ENCODE measurements at places on chromosomes 11 and 22. TPM values are rescaled to one million over a fixed set of nuclear protein-coding genes. Genes with fewer than 3 reads are reported as not detected.

Gene KRTAP5-10
- 0.30 TPM for polyA plus RNA-seq

Gene GAS2L1
- polyA plus RNA-seq: 3.9 TPM

- no peaks in the 10 kb centered on the region for H3K27me3 ChIP-seq
- H3K27ac ChIP-seq: no peak overlapping the region
- no peak overlapping the region for H3K4me3 ChIP-seq
- H3K36me3 ChIP-seq: no peaks in the 10 kb centered on the region
Observed at GRCh38 chr11:132349811-132350733, 979.7 kb downstream of the NTM start.

Gene F2
- polyA plus RNA-seq: not detected

- DNase-seq: no peak
- H3K27ac ChIP-seq: no peak overlapping the region
- H3K4me3 ChIP-seq: no peak overlapping the region
- no peaks in the 10 kb centered on the region for H3K27me3 ChIP-seq
Observed at GRCh38 chr11:92897487-92897886, 72.0 kb upstream of the MTNR1B start.

Gene SLC17A6
- not detected for polyA plus RNA-seq

- DNase-seq: peak; percentile 82
- H3K27me3 ChIP-seq: no peaks in the 10 kb centered on the region
- peaks cover 5% of the 10 kb centered on the region for H3K4me1 ChIP-seq
- H3K4me3 ChIP-seq: no peak overlapping the region
- peak overlapping the region; percentile 37 for H3K27ac ChIP-seq
Observed at GRCh38 chr11:19827399-19828135, 114.9 kb downstream of the NAV2 start.

Gene LMNTD2
- 18.6 TPM for polyA plus RNA-seq

DNA sequence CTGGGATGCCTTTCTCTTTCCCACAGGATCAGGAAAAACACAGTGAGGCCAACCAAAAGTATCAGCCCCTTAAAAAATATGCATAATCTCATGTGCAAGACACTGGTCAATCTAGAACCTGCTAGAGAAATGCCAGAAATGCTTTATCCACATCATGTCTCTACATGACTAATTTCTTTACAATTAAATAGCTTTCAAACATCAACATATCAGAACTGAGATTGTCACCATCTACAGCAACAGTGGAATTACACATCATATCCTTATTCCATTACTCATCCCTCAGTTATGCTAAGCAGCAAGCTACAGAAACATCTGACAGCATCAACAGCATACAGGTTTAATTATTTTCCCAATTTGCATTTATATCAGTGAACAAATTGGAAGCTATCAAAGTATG lies 78.8 kb downstream of the DDIAS start:
- no peak overlapping the region for H3K4me3 ChIP-seq
- peaks cover 4% of the 10 kb centered on the region for H3K36me3 ChIP-seq
- no peaks in the 10 kb centered on the region for H3K27me3 ChIP-seq
- no peak overlapping the region for H3K27ac ChIP-seq

- no peaks in the 10 kb centered on the region for H3K4me1 ChIP-seq
- peak overlapping the region; percentile 65 for H3K27ac ChIP-seq
- no peak overlapping the region for H3K4me3 ChIP-seq
- no peaks in the 10 kb centered on the region for H3K27me3 ChIP-seq
- H3K36me3 ChIP-seq: no peaks in the 10 kb centered on the region
- peak; percentile 60 for DNase-seq
Observed at GRCh38 chr11:43992834-43993637, 50.6 kb downstream of the C11orf96 start.

Gene KCNJ11
- polyA plus RNA-seq: 3.7 TPM

Gene MRGPRE
- polyA plus RNA-seq: not detected

DNA sequence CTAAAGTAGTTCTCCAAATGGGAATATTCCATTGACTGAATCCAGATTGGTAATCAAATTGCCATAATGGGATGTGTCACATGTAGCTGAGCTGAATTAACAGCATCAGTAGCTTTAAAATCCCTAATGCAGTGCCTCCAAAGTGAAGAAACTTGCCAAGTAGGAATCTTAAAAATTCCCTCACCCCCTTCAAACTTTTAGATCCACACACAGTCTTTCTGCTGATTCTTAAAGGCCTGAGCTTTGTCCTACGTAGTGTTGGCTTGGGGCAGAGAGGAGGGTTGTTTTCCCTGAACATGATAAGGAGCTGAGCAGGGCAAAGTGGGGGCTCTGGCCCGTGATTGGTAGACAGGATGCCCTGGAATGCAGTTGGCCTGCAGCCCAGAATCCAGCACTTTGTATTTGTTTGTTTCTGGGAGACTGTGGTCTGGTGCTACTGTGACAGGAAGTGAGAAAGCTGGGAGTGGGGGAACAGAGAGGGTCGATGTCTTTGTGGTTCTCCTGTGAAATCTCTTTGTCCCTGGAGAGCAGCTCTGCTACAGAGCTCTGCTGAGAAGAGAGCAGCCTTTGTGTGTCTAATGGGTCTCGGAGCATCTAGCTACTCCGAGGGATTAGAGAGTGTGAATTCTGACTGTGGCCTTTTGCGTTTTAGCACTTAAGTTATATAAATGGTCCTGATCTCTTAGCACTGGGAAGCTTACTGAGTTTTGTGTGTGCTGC lies 16.9 kb downstream of the CTNND1 start:
- H3K27me3 ChIP-seq: no peaks in the 10 kb centered on the region
- H3K27ac ChIP-seq: peak overlapping the region; percentile 98
- no peak overlapping the region for H3K4me3 ChIP-seq
- peak; percentile 95 for DNase-seq
- peaks cover 79% of the 10 kb centered on the region for H3K4me1 ChIP-seq
- no peaks in the 10 kb centered on the region for H3K36me3 ChIP-seq

GRCh38 chr22:26394777-26395176 lies 34.3 kb upstream of the ASPHD2 start:
- no peaks in the 10 kb centered on the region for H3K36me3 ChIP-seq
- H3K27ac ChIP-seq: no peak overlapping the region
- no peak for DNase-seq
- H3K4me1 ChIP-seq: no peaks in the 10 kb centered on the region
- no peak overlapping the region for H3K4me3 ChIP-seq

Gene SLC22A9
- not detected for polyA plus RNA-seq

Gene PYGM
- polyA plus RNA-seq: 1.0 TPM

Gene PNPLA3
- not detected for polyA plus RNA-seq

DNA sequence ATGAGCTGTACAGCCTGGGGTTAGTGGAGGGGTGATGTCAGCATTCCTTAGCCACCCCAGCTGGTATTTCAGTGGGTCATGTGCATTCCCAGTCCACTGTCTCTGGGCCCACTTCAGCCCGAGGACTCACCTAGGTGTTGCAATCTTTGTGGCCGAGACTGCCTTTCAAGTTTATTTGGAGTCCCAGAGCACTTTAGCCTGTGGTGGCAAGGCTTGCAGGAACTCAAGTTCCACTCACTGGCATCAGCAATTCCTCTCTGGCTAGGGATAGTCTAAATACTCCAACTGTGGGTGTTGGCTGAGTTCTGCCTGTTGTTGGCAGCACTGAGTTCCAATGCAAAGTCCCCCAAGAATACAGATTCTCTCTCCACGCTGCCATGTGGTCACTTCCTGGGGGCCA lies 191.6 kb upstream of the PGR start:
- no peak overlapping the region for H3K4me3 ChIP-seq
- no peak overlapping the region for H3K27ac ChIP-seq
- DNase-seq: no peak

DNA sequence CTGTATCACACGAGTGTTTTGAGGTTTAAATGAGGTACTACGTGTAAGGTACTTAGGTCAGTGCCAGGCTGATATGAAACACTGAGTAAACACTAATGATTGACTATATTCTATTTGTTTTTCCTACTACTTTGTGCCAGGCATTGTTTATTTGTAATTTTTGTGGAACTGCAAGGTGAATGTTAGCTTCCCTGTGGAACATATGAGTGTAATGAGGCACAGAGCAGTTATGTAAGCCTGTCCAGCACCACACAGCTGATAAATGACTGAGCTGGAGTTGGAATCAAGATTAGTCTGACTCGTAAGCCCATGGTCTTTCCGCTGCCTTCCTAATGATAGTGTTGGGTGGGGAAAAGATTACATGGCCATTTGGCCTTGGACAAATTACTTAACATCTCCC lies 5.9 kb downstream of the SLC37A2 start:
- peaks cover 2% of the 10 kb centered on the region for H3K27me3 ChIP-seq
- DNase-seq: peak; percentile 59
- no peaks in the 10 kb centered on the region for H3K36me3 ChIP-seq

DNA sequence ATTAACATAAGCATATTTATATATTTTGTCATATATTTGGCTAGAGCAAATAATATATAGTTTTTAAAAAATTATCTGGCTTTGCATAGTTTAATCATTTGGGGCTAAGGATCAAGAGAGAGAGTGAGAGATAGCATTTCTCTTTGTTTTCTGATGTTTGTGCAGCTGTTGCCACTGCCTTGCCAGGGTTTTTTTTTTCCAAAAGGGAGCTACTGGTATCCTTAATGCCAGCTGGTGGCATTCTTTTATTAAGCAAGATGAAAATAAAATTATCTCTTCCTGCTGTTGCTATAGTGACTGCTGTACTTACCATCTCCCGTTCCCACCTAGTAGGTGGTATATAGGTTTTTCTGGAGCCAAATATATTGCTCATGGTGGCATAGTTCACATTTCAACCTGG lies 793.3 kb upstream of the ARHGAP42 start:
- no peaks in the 10 kb centered on the region for H3K4me1 ChIP-seq
- no peak for DNase-seq
- no peaks in the 10 kb centered on the region for H3K36me3 ChIP-seq
- H3K27ac ChIP-seq: no peak overlapping the region

Gene MRGPRF
- polyA plus RNA-seq: 3.0 TPM

GRCh38 chr11:134905928-134906327 lies 493.9 kb upstream of the B3GAT1 start:
- H3K4me1 ChIP-seq: no peaks in the 10 kb centered on the region
- no peak for DNase-seq
- no peaks in the 10 kb centered on the region for H3K36me3 ChIP-seq
- no peaks in the 10 kb centered on the region for H3K27me3 ChIP-seq
- H3K4me3 ChIP-seq: no peak overlapping the region

DNA sequence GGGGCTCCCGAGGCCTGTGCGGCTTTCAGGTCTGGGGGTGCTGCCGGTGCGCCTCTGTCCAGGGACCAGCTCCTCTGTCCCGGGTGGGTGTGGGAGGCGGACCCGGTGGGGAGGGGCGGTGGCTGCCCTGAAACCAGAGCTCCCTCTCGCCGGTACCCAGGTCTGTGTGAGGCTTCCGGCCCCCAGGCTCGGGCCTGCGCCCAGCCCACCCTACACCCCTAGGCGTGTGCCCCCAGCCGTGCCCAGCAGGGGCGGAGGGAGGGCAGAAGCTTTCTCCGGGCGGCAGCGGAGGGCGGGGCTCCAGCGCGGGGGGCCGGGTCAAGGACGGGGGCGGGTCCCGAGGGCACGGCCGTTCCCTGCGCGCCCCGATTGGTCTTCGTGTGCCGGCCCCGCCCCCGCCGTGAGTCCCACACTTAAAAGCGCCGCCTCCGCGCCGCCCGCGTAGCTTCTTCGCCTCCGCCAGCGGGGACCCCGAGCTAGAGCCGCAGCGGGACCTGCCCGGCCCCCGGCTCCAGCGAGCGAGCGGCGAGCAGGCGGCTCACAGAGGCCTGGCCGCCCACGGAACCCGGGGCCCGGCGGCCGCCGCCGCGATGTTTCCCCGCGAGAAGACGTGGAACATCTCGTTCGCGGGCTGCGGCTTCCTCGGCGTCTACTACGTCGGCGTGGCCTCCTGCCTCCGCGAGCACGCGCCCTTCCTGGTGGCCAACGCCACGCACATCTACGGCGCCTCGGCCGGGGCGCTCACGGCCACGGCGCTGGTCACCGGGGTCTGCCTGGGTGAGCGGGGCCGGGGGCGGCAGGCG lies 616 bp downstream of the PNPLA2 start:
- DNase-seq: peak; percentile 95
- peaks cover 8% of the 10 kb centered on the region for H3K36me3 ChIP-seq
- peak overlapping the region; percentile 77 for H3K4me3 ChIP-seq
- peak overlapping the region; percentile 98 for H3K27ac ChIP-seq

GRCh38 chr11:123206791-123207434 lies 11.9 kb upstream of the CLMP start:
- DNase-seq: no peak
- H3K4me1 ChIP-seq: no peaks in the 10 kb centered on the region
- no peaks in the 10 kb centered on the region for H3K36me3 ChIP-seq

DNA sequence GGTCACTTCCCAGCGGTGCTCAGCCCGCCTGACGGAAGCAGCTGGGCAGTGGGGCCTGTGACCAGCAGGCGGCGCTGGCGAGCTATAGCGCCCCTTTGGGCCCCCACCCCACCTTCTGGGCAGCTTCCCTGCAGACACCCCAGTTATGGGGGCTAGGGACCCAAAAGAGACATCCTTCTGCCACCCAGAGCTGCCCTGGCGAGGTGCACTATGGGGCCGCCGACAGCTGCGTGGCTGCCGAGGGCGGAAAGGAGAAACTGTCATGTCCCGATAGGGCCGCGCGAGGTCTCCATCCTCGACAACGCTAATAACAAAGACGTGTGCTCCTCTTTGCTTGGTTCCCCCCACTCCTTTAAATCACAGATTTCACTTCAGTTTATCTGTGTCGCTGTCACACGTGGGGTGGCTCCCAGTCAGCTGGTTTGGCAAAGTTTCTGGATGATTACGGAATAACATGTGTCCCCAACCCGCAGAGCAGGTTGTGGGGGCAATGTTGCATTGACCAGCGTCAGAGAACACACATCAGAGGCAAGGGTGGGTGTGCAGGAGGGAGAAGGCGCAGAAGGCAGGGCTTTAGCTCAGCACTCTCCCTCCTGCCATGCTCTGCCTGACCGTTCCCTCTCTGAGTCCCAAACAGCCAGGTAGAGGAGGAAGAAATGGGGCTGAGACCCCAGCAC lies 673 bp upstream of the MYO7A start:
- H3K27ac ChIP-seq: no peak overlapping the region
- H3K27me3 ChIP-seq: no peaks in the 10 kb centered on the region
- H3K4me1 ChIP-seq: no peaks in the 10 kb centered on the region

DNA sequence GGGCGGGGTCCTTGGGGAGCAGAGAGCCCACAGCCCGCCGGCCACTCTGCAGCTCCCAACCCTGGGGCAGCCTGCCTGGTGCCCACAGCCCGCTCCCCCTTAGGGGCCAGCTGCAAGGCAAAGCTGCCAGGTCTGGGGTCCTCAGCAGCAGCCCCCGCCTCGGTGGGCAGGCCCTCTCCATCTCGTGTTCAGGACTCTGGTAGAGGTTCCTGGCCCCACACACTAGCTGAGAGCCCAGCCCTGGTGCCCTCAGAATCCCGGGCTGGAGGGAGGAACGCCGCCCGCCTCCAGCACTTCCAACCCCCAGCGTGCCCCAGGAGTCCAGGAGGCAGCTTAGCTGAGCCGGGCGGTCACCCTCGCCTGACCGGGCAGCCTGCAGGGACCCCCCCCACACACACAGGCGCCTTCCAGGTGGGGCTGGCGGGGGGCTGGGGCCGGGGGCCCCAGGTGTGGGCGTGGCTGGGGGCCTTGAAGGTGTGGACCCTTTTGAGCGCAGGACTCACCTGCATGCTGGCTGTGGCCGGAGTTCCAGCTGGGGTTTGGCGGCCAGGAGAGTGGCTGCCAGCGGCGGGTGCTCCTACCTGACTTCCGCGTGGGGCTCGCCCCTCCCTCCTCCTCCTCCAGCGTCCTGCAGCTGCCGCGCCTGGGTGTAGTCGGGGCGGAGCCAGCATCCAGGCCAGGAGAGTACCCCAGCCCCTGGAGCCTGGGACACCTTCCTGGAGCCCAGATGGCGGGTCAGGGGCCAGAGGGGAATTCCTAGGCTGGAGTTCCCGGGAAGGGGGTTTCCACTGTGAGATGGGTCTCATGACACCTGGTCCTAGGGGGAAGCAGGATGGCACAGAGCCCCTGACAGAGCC lies at the start of gene ANO9:
Gene ANO9 (minus strand): TSS at position 594 of the 857 bp plus-strand sequence. CDS start 85 bp downstream, at position 509.
- peak within 1 kb of the TSS; percentile 85 for H3K4me3 ChIP-seq
- H3K27ac ChIP-seq: peak within 1 kb of the TSS; percentile 63
- no peaks in the 10 kb centered on the region for H3K27me3 ChIP-seq
- H3K36me3 ChIP-seq: no peaks in the 10 kb centered on the region
- H3K4me1 ChIP-seq: no peaks in the 10 kb centered on the region

Data from small intestine (tissue), 16 donors.